ENCODE measurements at places on chromosomes 7 and 10.

DNA sequence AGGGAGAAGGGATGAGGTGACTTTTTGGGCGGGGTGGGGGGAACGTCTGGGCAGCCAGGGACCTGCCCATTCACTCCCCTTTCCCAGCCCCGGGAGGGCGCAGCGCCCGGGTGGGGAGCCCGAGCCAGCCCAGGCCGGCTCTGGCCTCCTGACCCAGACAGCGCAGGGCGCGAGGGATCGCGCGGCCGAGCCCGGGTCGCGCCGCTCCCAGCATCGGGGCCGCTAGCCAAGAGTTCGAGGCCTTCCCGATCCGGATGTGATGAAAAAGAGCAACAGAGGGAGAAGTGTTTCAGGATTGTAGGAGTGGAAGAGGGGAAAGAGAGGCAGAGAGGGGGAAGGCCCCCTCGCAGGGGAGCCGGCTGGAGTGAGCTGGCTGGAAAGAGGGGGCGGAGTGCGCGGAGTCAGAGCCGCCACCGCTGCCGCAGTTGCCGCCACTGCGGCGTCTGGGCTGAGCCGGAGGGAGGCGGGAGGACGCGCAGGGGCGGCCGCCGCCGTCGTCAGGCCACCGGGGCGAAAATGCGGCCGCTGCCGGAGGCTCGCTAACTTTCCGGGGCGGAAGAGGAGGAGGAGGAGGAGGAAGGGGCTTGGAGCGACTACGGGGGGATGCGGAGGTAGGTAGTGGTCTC, at the start of gene MDFIC:
MDFIC (plus strand) TSS at position 69 of the 626 bp plus-strand sequence. CDS start 940 bp downstream, outside the sequence.
- DNase-seq = peak; percentile 33

DNA sequence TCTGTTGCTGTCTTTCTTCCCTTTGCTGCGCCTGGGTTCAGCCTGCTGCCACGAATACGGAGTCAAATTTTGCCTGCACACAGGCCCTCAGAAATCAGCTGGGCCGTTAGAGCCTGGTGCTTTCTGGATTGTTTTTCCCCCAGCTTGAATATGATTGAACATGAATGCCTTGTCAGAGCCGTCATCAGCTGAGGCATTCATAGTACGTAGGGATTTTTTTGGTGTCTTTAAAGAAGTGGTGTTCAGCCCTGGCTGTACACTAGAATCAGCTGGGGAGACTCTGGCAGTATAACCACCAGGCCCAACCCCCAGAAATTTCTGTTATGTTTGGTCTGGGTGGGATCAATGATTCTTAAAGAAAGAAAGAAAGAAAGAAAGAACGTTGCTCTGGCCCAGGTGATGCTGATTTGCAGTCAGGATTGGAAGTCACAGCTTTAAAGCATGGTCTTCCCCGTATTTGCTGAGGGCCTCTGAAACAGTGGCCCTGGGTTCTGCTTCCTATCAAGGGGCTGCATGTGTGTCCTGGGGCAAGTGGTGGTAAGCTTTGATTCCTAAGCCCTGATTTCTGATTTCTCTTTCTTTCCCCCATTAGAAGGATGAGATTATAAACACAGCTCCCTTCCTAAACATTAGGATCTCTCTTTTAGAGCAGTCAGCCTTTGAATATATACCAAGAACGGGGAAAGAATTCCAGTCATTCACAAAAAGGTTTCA, 24.7 kb downstream of the NUB1 start:
- no peak for DNase-seq

DNA sequence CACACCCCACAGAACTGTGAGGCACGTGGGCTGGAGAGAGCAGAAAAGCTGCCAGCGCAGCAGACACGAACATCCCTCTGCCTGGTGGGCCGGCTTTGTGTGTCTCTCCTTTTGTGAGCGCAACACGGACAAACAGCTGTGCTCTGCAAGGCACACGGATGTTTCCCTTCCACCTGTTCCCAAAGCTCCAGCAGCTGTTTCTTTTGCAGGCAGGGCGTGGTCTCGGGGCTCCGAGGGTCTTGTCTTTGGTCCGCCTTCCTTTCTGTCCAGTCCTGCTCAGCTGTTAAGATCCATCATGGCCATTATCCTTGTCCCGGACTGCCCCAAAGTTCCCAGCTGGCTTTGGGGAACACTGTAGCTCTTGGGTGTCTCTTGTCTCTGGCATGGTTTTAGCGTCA, 32.7 kb upstream of the SH2B2 start:
- no peak for DNase-seq

DNA sequence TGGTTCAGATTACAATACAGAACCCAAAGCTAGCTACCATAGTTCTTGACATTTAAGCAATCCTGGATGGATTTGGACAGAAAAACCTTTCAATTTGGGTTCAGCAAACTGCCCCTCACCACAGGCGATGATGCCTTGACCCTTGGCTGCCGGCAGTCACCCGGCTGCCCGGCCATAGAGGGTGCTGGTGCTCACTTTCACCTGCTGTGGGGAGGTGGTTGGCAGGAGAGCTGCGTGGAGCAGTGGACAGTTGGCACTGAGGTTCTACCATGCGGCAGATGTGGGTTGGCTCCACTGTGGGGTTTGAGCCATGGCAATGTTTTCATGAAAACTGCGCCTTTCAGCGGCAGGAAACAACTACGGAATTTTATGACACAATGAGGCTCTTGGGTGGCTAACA, 99.5 kb downstream of the DYNC1I1 start:
- DNase-seq = no peak

GRCh38 chr7:125061776-125062397, 132.3 kb upstream of the POT1 start:
- peak; percentile 53 for DNase-seq

DNA sequence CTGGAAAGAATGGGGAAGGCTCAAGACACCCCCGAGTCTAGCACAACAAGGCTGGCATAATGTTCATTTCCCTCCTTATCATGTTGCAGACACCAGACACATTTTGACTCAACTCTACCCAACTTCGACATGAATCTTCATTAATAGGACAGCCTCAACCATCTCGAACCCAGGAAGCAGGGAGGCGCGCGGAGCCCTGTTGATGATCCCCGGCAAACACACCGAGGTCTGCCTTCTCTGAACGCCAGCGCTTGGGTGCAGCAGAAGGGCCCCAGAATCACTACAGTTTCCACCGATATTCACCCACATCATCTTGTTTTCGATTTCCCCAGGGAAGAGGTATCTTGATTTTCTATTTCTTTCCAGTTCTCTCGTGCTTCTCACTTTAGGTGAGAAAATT, 563.6 kb downstream of the TCERG1L start:
- DNase-seq = no peak

DNA sequence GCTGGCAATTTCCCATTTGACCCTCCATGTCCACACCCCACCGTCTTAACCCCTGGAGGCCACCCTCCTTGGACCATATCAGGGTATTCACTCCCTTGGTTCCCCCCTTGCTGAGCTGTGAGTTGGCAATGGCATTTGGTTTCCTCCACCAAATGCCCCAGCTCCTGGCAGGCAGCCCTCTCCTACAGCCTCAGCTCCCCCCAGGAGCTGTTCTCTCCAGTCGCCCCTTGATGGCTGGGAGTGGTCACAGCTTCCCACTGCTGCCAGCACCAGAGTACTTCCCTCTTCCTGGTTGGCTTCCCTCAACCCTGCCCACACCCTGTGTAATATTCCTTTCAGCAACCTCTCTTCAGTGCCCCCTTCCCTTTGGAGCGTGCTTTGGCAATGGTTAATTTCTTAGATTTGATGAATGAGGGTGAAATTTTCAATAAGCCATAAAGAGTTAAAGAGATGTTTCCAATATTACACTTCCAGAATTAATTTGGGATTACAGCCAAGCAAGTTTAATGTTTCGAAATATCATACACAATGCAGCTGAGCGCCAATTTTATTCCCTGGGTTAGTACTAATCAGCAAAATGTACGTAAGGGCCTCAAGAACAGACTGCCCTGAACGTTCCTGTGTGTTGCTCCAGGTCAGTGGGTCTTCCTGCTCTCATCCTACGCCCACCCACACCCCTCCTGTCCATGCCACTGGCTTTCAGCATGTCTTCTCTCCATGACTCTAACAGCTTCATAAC, 207.1 kb upstream of the NFE2L3 start:
- DNase-seq = no peak

DNA sequence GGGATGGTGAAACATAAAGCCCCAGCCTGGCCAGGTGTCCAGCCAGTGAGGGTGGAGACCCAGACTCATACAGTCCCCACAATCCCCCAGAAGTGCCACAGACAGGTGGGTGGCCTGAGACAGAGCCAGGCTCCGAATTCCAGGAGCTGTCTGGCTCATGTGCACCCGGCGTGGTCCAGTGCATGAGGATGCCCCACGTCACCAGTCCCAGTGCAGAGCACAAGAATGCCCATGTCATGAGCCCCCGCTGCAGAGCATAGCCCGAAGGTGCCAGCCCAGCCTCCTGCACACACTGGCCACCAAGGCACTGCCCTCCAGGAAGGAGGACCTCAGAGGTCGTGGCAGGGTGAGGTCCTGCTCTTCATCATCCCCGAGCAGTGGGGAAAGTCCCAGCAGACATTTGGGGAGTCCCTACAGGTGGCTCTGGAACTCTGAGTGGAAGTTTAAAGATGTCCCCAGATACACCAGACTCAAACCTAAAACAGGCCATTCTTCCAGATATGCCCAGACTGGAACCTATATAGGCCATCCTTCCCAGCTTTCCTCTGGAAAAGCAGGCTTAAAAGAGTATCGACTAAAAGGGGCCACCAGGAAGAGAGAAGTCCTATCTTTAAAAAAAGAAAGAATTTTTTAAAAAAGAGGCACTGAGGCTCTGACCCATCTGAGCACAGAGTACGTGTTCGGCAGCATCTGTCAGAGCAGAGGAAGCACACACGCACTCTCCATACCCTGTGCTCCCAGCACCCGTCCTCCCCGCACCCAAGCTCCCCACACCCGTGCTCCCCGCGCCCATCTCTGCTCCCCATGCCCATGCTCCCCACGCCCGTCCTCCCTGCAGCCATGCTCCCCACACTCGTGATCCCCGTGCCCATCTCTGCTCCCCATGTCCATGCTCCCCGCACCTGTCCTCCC, 11.5 kb downstream of the DIP2C start:
- no peak for DNase-seq

- peak; percentile 38 for DNase-seq
Observed at GRCh38 chr7:322111-322671, 32.2 kb downstream of the FOXL3 start.

GRCh38 chr10:79409038-79409725, 36.2 kb downstream of the ZCCHC24 start:
- no peak for DNase-seq

DNA sequence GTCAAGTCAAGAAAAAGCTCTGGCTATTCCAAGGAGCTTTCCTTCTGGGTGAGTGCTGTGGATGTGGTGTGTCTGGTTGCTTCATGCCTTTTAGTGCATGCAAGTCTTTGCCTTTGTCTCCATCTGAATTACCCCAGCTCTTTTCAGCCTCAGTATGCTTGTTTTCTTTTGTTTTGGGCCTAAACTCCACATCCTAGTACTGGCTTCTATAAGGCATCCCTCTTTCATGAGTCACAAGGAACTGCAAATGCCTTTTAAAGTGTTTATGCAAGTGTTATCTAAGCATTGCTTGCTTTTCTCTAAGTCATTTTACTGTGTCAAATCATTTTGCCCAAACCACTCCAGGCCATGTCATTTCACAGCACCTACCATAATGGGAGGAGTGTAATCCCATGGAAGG, 132.1 kb downstream of the PLCE1 start:
- DNase-seq = no peak

- DNase-seq = no peak
Observed at GRCh38 chr7:6268023-6268900, 4.2 kb downstream of the CYTH3 start.

DNA sequence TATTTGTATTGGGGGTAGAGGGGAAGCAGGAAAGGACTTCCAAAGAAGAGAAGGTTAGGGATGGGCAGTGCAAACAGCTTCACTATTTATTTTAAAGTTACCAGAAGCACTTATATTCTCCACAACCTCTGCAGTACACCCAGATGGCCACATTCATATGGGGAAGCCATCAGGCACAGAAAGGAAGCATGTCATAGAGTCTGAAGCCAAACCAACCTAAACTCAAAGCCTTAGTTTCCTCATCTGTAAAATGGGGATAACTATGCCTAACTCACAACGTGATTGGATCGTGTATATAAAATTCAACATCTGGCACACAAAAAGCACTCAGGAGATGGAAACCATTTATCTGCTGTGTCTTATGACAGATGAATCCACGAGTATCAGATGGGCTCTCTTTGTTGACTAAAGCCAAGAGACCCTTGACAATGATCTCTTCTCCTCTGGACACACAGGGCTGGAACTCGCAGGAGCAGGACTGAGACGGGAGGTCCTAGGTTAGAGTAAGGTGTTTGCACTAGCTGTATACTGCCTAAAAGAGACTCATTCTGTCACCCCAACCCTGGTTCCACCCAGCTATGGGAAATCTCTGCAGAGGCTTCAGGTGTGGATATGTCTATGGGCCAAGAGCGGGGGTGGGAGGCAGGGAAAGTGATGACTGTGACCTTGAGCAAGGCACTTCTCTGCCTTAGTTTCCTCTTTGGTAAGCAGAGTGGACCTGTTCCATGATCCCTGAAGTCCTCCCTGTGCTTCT, 1.8 kb downstream of the KIAA1549 start:
- DNase-seq = no peak

DNA sequence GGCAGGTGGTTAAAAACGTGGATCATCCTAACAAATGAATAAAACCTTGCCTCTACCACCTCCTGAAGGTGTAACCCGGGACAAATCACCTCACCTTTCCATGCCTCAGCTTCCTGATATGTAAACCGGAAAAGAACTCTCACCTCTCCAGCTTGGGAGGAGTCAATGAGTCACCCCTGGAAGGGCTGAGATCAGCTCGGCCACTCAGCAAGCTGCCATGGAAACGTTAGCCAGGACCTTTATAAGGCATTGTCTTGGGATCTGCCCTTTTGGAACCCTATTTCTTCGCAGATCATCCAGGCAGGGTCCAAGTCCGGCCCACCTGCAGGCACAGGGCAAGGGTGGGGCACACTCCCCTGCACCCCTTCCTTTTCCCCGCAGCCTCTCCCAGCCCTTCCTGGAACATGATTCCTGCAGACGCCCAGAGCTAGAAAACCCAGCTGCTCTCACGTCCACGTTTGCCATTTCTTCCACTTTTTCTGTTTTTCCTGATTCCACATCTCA, 81.6 kb upstream of the PFKP start:
- no peak for DNase-seq

- DNase-seq = no peak
Observed at GRCh38 chr7:17275749-17276671, 22.4 kb upstream of the AHR start.

DNA sequence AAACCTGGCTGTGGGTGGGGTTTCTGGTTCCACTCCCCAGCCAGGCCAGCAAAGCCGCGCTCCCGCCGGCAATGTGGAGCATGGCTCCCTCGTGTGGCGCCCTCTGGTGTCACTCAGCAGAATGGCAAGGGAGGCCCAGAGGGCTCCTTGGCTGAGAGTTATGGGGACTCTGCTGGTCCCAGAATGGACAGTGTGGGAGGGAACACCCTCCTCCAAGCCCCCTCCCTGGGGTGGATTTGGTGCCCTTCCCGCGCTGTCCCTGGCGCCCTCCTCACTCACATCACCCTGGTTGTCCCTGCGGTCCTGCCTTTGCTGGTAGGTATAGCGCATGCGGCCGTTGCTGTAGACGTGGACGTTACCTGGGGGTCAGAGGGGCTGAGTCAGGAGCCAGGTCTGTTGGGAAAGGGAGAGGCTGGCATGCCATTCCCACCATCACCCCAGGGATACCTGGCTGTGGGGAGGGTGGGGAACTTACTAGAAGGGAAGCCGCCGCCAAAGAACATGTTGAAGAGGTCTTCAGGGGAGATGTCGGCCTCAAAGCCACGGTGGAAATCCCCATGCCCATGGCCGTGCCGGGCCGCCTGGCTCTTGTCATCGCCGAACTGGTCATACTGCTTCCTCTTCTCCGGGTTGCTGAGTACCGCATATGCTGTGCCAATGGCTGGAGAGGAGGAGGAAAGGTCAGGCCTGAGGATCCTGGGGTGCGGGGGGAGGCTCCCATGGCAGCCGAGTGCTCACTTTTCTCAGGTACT, 14.0 kb downstream of the DNAJB12 start:
- peak; percentile 75 for DNase-seq

GRCh38 chr10:398954-399353, 263.7 kb downstream of the ZMYND11 start:
- no peak for DNase-seq
